Stimulated activated CD4-positive, alpha-beta T cell treated with anti-CD3 and anti-CD28 coated beads, TNF-alpha, amount 100 ng/mL, for 4 hours (primary cell): ENCODE measurements at places on chromosomes 6 and 20.
A peak's percentile ranks its signal among the peaks of the same experiment; 100 is the strongest.

DNA sequence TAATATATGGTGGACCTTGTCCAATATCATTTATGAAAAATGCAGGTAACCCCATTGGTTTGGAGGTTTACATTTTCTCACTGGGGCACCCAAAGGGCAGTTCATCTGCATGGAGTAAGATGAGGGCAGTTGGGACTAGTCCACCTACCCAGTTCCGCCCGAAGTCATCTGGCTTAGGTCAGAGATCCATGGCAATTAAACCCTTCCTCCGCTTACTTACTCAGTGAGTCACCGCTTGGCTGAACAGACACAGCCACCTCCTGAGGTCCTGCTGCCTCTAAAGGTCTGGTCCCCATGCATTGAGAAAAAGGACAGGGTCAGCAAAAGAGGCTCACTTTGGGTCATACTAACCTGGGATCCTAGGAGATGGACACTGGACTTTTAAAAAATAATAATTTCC, 102.9 kb upstream of the PRL start:
- no peak for DNase-seq

GRCh38 chr20:63449796-63450730, 22.4 kb downstream of the KCNQ2 start:
- DNase-seq: no peak

DNA sequence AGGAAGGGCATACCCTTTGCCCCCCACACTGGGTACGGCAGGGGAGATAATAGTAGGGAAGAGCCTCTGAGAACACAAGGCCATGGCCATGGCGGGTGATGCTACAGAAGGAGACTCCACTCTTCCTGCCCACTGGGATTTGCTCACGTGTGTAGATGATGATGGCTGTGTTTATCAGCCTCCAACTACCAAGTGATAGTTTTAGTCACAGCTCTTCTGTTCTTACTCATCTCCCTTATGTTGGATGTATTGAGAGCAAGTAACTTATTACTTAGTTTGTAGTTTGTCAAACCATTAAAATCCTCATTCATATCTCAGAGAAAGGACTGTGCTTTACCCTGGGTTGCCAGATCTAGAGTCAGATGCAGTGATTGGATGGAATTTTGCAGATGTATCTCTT, 66.0 kb downstream of the CDH26 start:
- no peak for DNase-seq

DNA sequence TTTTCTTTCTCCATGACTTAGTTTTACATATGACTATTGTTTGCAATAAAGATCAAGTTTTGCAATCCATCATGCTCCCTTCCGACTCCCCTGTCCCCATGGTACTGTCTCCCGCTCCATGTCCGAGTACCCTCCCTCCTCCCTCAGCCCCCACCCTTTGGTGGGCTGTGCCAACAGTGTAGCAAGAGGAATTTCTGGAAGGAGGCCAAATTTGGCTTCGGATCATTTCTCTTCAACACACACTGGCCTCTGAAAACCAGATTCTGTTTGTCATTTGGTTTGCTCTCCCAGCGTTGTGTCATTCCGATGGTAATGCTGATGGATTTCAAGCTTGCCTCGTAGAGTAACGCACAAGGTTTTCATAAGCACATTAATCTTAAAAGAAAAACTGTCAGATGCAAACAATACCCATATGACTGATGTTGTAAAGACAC, 22.9 kb upstream of the PAX1 start:
- no peak for DNase-seq

GRCh38 chr6:129194306-129194941, 311.5 kb downstream of the LAMA2 start:
- no peak for DNase-seq

GRCh38 chr20:62604796-62605195, 37.5 kb upstream of the SLCO4A1 start:
- no peak for DNase-seq

GRCh38 chr6:111874025-111874415, 768 bp upstream of the FYN start:
- DNase-seq: peak; percentile 58

DNA sequence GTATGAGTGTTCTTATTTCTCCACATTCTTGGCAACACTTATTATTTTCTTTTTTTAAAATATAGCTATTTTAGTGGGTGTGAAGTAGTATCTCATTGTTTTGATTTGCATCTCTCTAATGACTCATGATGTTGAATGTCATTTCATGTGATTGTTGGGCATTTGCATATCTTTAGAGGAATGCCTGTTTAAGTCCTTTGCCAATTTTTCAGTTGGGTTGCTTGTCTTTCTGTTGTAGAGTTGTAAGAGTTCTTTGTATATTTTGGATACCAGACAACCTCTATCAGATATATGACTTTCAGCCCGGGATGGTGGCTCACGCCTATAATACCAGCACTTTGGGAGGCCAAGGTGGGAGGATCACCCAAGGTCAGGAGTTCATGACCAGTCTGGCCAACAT, 5.1 kb upstream of the POPDC3 start:
- no peak for DNase-seq

DNA sequence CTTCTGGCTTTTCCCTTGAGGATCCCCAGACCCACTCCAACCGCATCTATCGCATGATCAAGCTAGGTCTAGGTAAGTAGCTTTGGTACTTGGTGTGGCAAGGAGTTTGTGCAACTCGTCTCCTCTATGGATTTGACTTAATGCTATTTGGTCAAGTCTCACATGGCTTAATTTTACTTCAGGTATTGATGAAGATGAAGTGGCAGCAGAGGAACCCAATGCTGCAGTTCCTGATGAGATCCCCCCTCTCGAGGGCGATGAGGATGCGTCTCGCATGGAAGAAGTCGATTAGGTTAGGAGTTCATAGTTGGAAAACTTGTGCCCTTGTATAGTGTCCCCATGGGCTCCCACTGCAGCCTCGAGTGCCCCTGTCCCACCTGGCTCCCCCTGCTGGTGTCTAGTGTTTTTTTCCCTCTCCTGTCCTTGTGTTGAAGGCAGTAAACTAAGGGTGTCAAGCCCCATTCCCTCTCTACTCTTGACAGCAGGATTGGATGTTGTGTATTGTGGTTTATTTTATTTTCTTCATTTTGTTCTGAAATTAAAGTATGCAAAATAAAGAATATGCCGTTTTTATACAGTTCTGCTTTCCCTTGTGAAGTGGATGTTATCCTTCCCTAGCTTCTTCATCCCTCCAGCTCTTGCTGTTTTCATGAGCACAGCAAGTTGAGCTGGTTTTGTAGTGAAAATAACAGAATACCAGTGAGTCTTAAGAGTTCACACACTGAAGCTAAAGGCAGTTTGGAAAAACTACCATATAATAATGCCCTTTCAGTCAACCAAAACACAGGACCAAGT, 3.8 kb downstream of the SLC35B2 start:
- DNase-seq: no peak

- DNase-seq: no peak
Observed at GRCh38 chr6:67541586-67541985, 1093.5 kb upstream of the ADGRB3 start.

GRCh38 chr20:36234771-36235320, 1.4 kb upstream of the AAR2 start:
- DNase-seq: no peak
